ENCODE measurements at places on chromosomes 1 and 21.

- no peak for DNase-seq
Observed at GRCh38 chr1:106080608-106081325, 975.7 kb upstream of the PRMT6 start.

DNA sequence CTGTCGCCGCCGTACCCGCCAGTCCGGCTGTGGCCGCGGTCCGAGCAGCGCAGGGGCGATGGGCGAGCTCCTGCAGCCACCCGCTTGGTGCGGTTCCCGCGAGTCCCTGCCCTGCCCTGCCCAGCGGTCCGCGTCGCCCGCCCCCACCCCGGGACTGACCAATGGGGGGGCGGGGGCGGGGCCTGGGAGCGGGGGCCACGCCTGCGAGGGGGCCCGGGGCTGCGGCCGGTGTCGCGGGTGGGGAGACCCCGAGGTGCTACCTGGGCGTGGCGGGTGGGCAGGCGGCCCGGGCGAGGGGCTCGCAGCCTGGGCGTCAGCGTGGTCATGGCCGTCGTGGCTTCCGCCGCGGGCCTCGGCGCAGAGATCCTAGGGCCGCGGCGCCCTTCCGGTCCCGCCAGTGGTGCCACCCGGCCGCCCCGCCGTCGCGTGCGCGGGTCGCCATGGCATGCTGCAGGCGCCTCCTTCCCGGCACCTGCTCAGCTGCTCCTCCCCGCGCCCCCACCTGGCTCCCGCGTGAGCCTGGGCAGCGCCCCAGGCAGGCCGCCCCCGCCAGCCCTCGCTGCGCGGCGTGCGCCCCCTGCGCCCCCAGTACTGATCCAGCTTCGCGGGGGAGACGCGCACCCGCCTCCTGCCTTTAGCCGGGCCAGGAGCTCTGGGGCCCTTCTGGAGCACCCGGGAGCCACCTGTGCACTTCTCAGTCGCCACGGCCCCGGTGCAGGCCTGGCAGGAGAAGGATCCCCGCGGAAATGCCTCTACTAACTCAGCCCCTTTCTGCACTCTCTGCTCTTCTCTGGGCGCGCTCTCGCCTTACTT, at the start of gene BMP8B:
TSS of gene BMP8B (minus strand) at position 108 of the 813 bp plus-strand sequence. CDS start 380 bp downstream, outside the sequence.
- DNase-seq: peak; percentile 50

DNA sequence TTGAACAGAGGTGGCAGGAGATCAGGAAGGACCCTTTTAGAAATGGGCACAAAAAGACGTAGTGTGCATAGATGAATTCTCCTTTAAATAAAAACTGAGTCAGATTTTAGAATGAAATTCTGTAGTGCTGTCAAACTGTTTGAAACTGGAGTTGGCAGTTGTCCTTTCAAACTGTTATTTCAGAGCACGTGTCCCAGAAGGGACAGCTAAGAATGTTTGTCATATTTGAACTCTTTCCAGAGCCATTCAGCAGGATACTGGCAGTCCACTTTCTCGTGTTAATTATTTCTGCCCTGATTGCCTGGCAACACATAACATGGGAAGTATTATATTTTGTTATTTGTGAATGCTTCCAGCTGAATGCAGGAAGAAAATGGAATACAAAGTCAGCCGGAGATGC, 212.3 kb upstream of the DPYD start:
- no peak for DNase-seq

DNA sequence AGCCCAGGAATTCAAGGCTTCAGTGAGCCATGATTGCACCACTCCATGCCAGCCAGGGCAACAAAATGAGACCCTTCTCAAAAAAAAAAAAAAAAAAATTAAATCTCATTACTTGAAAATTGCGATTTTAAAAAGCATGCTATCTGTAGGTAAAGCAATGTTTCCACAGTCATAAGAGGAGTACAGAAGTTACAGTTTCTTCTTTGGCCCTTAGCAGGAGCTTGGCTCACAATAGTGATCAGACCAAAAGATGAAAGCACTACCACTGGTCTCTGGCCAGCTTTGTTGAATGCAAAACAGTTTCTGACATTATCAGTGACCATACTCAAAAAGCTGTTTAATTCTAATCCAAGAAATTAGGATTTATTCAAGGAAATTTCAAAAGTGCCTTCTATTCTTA, 31.2 kb downstream of the VAV3 start:
- DNase-seq: no peak

DNA sequence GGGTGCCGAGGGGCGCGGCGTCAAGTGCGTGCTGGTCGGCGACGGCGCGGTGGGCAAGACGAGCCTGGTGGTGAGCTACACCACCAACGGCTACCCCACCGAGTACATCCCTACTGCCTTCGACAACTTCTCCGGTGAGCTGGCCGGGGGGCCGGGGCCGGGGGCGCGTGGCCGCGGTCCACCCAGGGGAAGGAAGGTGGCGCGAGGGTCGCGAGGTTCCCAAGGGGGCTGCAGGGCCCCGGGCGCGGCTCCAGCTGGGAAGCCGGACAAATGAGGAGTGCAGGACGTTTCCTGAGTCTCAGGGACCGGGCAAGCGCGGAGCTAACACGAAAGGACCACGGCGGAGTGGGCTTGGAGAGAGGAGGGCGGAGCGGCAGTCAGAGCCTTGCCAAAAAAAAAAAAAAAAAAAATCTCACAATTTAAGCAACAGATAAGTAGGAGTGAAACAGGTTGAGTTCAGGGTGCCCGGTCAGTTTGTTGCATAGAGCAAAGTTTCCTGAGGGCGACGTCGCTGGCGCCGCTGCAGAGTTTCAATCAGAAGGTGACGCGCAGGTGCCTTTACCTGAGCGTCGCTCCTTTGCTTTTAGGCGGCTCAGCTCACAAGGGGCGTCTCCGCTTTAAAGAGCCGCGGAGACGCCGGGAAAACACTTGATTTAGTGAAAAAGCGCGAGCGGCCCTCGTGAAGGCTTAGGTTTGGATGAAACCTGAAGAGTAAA, 750 bp downstream of the RHOU start:
- DNase-seq: no peak

DNA sequence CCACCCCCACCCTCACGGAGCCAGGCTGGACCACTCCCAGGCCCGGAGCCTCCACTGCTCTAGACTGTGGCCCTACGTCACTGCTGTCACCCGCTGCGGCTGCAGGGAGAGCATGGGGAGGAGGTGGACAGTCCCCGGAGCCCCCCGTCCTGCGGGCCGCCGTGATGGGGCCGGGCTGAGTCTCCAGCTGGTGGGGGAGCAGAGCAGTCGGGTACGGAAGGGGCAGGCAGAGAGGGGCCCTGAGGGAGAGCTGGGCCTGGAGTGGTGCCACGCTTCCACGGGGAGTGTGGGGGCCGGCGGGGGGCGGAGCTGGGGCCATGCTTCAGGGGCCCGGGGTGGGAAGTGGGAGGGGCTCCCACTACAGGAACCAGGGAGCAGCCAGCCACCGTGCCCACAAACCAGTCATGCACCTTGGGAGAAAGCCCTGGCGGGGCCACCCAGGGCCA, 98.9 kb upstream of the KCNK1 start:
- no peak for DNase-seq

GRCh38 chr1:6888268-6888667, 103.0 kb downstream of the CAMTA1 start:
- DNase-seq: no peak

DNA sequence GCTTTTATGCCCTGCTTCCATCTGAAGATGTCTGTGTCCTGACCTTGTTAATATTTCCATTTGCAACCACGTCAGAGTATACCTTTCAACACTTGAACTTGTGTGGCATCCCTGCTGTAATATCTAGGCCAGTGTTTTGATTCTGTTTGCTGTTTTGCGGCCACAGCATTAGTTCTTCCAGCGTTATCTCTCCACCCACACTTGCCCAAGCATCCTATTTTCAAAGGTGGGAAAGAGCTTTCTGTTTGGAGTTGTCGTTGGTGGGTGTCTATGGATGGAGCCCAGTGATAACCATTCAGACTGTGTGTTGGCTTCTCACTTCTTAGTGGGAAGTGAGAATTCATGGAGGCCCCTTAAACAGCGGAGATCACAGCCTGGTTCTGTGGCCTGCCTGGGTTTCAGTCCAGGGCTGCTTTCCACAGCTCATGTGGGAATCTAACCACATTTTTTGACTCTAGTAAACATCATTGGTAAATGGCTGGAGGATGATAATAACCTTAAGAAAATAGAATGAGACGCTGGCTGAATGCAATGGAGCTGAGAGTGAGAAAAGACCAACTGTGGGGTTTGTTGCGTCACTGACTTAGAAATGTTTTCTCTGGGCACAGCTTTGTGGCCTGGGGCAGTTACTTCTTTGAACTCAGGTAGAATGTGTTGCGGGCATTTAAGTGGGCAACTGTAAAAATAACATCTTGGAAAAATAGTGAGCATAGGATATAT, 7.6 kb downstream of the TENT5C start:
- no peak for DNase-seq

DNA sequence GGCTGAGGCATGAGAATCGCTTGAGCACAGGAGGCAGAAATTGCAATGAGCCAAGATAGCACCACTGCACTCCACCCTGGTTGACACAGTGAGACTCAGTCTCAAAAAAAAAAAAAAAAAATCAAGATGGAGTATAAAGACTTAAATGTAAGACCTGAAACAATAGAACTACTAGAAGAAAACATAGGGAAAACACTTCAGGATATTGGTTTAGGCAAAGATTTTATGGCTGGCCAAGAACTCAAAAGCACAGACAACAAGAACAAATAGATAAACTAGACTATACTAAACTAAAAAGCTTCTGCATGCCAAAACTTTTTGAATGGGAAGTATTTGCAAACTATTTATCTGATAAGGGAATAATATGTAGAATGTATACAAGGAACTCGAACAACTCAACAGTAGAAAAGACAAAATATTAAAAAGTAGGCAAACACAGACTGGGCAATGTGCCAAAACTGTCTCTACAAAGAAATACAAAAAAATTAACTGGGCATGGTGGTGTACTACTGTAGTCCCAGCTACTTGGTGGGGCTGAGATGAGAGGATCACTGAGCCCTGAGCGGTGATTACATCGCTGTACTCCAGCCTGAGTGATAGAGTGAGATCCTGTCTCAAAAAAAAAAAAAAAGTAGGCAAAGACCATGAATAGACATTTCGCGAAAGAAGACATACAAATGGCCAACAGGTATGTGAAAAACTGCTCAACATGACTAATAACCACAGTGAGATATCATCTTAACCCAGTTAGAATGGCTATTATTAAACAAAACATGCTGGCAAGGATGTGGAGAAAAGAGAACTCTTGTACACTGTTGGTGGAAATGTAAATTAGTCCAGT, 25.3 kb downstream of the DTL start:
- DNase-seq: no peak

DNA sequence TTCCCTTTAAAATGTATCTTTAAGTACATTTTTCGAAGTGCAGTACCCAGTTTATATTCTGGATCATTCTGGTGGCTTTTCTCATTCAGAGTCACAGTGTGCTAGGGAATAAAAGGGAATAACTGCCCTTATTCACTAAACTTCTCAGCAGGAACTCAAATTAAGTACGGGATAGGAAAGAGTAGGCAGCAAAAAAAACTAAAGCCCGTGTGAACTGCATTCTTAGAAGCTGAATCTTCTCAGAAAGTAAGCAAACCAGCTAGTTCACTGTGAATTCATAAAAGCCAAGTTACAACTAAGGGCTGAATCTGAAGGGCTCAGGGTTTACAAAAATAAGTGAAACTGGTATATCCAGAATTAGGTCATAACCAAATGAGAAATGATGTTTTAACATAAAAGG, 22.0 kb downstream of the PRPF38A start:
- no peak for DNase-seq

GRCh38 chr1:145935708-145936107, 8.4 kb upstream of the RBM8A start:
- DNase-seq: no peak

DNA sequence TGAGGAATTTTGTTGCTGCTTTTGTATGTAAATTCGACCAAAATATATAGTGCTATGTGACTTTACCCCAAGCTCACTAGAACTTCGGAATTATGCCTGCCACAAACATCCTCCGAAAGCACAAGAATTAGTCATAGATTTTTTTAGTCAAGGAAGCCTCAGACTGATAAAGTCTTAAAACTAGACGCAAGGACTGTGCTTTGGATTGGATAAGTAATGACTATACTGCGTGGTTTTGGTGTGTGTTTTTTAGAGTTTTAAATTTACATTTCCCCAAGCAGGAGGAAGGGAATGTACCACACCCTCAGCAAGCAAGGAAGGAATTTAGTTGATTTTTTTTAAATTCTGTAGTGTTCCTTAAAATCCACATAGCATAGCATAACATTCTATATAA, 10.3 kb downstream of the WLS start:
- DNase-seq: no peak

DNA sequence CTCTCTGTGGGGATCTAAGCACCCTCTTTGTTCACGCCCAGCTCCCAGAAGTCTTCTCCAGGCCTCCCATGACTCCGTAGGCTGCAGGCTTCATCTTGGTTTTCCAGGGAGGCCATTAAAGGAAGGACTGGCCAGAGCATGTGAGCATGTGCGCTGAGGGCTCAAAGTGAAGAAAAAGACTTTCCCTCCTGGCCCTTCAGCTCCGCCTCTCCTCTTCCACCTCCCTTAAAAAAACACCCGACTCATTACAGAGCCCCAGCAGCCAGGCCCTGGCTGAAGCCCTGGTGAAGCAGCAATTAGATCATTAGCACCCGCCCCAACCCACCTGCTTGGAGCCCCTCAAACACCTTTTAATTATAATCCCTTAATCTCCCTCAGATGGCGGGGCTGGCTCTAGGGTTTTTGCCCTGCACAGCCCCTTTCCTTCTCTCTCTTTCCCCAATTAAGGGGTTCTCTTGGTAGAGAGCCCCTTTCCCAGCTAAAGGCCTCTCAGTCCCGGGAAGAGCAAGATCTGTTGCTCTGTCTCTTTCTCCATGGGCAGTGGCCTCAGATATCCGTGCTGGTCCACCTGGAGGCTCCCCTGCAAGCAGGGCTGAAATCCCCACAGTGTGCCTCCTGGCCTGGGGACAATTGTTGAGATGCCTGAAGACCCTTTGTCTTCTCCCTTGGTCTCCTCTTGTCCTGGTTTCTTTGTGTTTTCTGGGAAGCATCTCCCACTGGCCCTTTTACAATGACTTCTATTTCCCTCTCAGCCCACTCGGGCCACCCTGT, 30.5 kb downstream of the RHBG start:
- no peak for DNase-seq

GRCh38 chr1:72524021-72524420, 241.7 kb upstream of the NEGR1 start:
- DNase-seq: no peak

- no peak for DNase-seq
Observed at GRCh38 chr1:56584910-56585528, 5.7 kb upstream of the PLPP3 start.

DNA sequence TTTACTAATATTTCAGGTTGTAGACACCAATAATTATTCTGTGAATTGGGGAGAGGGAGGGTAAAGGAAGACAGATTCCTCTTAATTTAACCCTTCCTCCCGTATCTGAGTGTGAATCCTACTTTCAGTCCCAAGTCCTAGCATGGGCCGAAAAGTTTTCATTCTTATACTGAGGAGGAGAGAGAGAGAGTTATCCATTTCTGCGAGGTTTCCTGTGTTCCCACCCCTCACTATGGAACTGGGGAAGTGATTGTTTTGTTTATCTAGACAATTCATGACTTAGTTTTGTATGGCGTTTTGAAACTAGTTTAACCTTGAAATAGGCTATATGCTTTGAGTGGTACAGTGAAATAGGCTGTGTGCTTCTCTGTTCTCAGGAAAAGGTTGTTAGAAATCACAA, 134.0 kb upstream of the DPYD start:
- DNase-seq: no peak

- no peak for DNase-seq
Observed at GRCh38 chr21:38910390-38911067, 104.8 kb downstream of the ETS2 start.

Data from hippocampal formation (tissue), 2 donors.